T-helper 17 cell (primary cell): ENCODE measurements at places on chromosomes 4 and X. TPM values are rescaled to one million over a fixed set of nuclear protein-coding genes. Genes with fewer than 3 reads are reported as not detected.

Gene GPR173
- total RNA-seq: not detected

- H3K27me3 ChIP-seq: peaks cover 26% of the 10 kb centered on the region
- H3K27ac ChIP-seq: no peak overlapping the region
- no peak overlapping the region for H3K4me3 ChIP-seq
- H3K4me1 ChIP-seq: no peaks in the 10 kb centered on the region
- H3K36me3 ChIP-seq: no peaks in the 10 kb centered on the region
- DNase-seq: no peak
Observed at GRCh38 chr4:94939791-94940519, 182.2 kb downstream of the BMPR1B start.

Gene IL21
- 0.77 TPM for total RNA-seq

Gene ODAPH
- not detected for total RNA-seq

GRCh38 chr4:69060651-69061308, 35.5 kb upstream of the UGT2B7 start:
- no peak for DNase-seq
- no peak overlapping the region for H3K4me3 ChIP-seq
- H3K36me3 ChIP-seq: no peaks in the 10 kb centered on the region
- no peaks in the 10 kb centered on the region for H3K27me3 ChIP-seq
- H3K27ac ChIP-seq: no peak overlapping the region
- H3K4me1 ChIP-seq: no peaks in the 10 kb centered on the region

- DNase-seq: no peak
- H3K36me3 ChIP-seq: no peaks in the 10 kb centered on the region
- H3K27me3 ChIP-seq: no peaks in the 10 kb centered on the region
Observed at GRCh38 chrX:31545726-31546125, 473.9 kb upstream of the FTHL17 start.

Gene PCYT1B
- total RNA-seq: 0.07 TPM

DNA sequence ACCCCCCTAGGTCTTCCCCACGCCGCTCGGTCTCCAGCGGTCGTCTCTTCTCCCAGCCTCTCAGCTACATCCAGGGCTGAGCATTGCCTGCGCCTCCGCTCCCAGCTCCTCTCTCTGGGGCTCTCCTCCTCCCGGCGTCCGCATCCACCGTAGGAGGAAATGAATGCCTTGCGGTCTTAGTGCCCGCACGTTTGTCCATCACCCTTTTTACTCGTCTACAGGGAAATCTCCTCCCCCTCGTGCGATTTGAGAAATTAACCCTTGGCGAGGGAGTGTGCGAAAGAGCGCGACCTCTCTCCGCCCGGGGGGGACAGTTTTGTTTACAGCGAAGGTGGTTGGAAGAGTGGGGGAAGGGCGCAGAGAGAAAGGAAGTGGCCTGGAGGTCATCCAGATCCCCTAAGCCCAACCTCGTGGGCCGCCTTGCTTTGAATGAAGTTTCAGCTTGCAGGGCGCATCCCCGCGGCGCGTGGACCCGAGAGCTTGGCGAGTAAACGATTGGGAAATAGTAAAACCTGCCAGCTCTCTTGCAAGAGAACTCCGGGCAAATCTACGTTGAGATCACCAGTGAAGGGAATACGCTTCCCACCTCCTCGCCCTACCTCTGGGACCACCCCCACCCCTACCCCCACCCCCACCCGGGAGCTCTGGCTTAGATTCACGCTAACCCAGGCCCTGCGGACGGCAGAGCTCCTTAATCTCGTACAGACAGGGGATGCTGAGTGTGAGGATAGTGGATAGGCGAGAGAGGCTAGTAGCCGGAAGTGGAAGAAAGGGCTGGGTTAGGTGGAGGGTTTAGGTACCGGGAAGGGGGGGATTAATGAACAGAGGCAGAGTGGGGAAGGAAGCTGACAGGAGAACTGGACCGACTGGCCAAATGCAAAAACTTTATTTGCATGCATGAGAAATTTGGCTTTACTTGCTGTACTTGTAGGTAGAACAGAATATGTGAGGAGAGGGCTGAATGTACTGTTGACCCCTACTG, at the start of gene ELOVL6:
Gene ELOVL6, minus strand, starts transcription at position 181 of the 982 bp plus-strand sequence. CDS start 280 bp downstream, outside the sequence.
- H3K27ac ChIP-seq: peak within 1 kb of the TSS; percentile 91
- peaks cover 29% of the 10 kb centered on the region for H3K4me1 ChIP-seq
- H3K36me3 ChIP-seq: peaks cover 4% of the 10 kb centered on the region
- peak within 1 kb of the TSS; percentile 100 for H3K4me3 ChIP-seq

GRCh38 chrX:119646515-119646914, 40.3 kb upstream of the NKRF start:
- H3K27me3 ChIP-seq: no peaks in the 10 kb centered on the region
- H3K4me1 ChIP-seq: peaks cover 18% of the 10 kb centered on the region

Gene CEP135
- 21.5 TPM for total RNA-seq

- no peak overlapping the region for H3K27ac ChIP-seq
- peak; percentile 35 for DNase-seq
- H3K27me3 ChIP-seq: no peaks in the 10 kb centered on the region
- H3K36me3 ChIP-seq: no peaks in the 10 kb centered on the region
Observed at GRCh38 chr4:76067652-76068286, 6.7 kb upstream of the ART3 start.

DNA sequence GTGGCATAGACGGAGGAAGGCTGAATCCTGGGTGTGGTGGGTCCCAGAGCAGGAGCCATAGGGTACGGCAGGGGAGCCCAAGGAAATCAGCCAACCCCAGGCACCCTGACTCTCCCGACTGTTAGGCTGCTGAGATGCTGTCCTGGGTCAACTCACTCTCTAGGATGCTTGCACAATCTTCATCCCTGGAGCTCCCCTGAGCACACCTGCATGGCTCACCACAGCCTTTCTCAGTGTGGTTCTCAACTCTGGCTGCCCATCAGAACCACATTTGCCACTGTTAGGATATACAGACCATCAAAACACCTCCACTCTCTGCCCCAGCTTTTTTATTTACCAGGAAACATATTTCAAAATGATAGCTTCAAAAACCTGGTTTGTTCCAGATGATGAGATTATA, 236.3 kb downstream of the FBXW7 start:
- H3K27me3 ChIP-seq: peaks cover 7% of the 10 kb centered on the region
- H3K36me3 ChIP-seq: peaks cover 2% of the 10 kb centered on the region
- H3K4me3 ChIP-seq: no peak overlapping the region
- H3K4me1 ChIP-seq: peaks cover 3% of the 10 kb centered on the region
- H3K27ac ChIP-seq: no peak overlapping the region
- DNase-seq: no peak

DNA sequence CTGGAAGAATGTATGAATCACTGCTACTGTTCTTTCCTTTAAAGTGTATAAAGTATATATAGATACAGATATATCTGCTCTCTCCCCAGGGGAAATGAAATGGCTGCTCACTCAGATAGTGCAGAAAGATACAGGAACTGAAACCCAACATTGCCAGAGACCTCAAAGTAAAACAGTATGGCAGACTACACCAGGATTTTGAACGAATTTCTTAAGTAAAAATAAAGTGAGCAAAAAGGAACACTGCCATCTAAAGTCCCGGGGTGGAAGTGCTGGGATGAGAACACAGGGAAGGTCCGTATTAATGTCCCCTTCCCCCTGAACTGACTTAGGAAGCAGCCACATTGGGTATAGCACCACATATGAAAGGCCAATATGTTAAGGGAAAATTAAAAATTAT, 93.4 kb downstream of the TMA16 start:
- H3K27ac ChIP-seq: no peak overlapping the region
- peaks cover 13% of the 10 kb centered on the region for H3K4me1 ChIP-seq
- H3K27me3 ChIP-seq: peaks cover 10% of the 10 kb centered on the region
- no peak for DNase-seq
- H3K36me3 ChIP-seq: no peaks in the 10 kb centered on the region

Gene WFS1
- 1.7 TPM for total RNA-seq

- H3K4me3 ChIP-seq: no peak overlapping the region
- no peak overlapping the region for H3K27ac ChIP-seq
- H3K36me3 ChIP-seq: no peaks in the 10 kb centered on the region
- no peaks in the 10 kb centered on the region for H3K4me1 ChIP-seq
Observed at GRCh38 chrX:123847056-123847455, 12.8 kb upstream of the XIAP start.

DNA sequence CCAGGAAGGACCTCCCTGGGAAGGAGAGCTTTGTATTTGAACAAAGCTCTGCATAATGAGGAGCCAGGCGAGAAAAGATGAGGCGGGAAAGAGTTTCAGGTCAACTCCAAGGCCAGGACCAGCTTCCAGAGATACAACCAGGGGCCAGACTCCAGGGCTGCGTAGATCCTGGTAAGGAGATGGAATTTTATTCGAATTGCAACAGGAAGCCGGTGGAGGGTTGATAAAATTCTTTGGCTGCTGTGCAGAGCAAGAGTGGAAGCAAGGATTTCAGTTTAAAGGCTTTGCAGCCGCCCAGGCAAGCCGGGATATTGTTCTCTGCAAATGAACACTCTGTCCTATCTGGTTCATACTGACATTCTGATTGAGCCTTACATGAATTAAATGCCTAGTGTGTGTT, 40.2 kb upstream of the CBR4 start:
- no peak overlapping the region for H3K4me3 ChIP-seq
- H3K27me3 ChIP-seq: peaks cover 19% of the 10 kb centered on the region
- H3K27ac ChIP-seq: no peak overlapping the region

- H3K27ac ChIP-seq: peak overlapping the region; percentile 66
- peaks cover 30% of the 10 kb centered on the region for H3K4me1 ChIP-seq
- H3K36me3 ChIP-seq: no peaks in the 10 kb centered on the region
- peak overlapping the region; percentile 87 for H3K4me3 ChIP-seq
- no peak for DNase-seq
Observed at GRCh38 chr4:88820698-88821415, 123.2 kb upstream of the NAP1L5 start.
